Fibroblast of the aortic adventitia (primary cell): ENCODE measurements at places on chromosomes 1 and 21. TPM values are rescaled to one million over a fixed set of nuclear protein-coding genes. Genes with fewer than 3 reads are reported as not detected.

DNA sequence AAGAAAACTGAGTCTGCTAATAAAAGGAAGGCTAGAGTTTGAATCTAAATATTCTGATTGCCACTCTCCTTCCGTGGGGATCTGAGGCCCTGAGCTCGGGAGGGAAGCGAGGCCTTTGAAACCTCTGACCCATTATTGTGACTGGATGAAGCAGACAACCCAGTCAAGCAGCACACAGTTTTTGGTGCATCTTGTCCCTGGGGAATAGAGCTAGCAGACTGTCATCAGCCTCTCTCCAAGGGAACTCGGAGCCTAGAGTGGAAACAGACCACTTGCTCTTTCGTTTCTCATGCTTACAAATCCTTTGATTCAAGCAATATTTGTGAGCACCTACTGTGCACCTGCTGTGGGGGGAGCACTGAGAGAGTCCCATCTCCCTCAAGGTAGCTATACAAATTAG lies 133.2 kb upstream of the KLHDC7A start:
- no peak for DNase-seq

- no peak for DNase-seq
Observed at GRCh38 chr1:218467101-218468072, 122.3 kb downstream of the TGFB2 start.

DNA sequence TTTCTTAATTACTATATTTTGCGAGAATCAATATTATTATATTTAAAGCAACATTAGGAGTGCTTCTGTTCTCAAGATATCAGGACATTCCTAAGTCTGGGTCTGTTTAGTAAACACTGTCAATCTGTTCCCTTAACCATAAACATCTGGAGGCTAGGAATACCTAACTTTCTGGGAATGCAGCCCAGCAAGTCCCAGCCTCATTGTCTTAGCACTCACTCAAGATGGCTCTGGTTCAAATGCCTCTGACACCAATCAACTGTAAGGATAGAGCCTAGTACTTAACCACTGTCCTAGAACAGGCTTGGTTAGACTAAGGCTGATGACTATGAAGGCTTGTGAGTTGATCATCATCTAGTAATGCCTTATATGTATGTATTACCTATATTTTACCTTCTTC lies 61.5 kb downstream of the TNN start:
- peak; percentile 84 for DNase-seq

GRCh38 chr1:247530785-247531184 lies 5.5 kb downstream of the OR2C3 start:
- no peak for DNase-seq

GRCh38 chr21:44326716-44327602 lies 12.2 kb downstream of the CFAP410 start:
- DNase-seq, result no peak

DNA sequence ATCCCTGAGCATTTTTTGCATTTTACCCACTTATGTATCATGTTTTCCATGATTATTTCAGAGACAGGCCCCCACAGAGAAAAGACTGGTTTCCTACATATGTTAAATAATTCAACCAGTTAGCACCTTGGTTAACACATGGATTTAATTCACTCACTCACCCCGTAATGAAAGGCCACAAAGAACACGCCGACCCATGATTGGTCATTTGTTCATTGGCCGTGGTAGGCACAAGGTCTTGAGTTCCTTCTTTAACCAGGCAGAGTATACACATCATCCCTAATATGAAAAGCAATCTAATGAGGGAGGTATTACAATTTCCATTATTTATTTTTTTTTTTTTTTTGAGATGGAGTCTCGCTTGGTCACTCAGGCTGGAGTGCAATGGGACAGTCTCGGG lies 50.6 kb downstream of the RPS6KA1 start:
- no peak for DNase-seq

DNA sequence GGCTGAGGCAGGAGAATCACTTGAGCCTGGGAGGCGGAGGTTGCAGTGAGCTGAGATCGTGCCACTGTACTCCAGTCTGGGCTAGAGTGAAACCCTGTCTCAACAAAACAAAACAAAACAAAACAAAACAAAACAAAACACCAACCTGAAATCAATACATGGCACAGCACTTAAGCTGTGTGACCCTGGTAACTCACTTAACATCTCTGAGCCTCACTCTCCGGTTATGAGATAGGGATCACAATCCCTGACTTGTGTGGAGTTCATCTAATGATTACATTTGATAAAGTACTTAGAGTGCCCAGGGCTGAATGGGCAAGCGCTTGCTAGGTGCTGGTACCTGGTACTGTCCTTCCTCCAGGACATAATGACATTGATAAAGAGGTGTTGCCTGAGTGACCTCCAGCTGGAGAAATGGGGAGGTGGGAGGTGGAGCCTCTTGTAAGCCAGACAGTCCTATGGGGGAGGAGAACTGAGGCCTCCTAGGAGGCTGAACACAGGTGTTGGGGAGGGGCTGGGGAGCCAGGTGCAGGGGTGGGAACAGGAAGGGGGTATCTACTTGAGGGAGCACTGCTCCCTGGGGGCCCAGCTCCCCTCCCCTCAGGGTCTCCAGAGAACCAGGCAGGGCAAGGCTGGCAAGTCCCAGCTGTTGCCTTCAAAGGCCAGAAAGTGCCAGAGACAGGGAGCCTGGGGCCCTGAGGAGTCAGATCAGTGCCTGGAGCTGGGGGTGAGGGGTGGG lies 17.9 kb downstream of the FOXO6 start:
- no peak for DNase-seq

DNA sequence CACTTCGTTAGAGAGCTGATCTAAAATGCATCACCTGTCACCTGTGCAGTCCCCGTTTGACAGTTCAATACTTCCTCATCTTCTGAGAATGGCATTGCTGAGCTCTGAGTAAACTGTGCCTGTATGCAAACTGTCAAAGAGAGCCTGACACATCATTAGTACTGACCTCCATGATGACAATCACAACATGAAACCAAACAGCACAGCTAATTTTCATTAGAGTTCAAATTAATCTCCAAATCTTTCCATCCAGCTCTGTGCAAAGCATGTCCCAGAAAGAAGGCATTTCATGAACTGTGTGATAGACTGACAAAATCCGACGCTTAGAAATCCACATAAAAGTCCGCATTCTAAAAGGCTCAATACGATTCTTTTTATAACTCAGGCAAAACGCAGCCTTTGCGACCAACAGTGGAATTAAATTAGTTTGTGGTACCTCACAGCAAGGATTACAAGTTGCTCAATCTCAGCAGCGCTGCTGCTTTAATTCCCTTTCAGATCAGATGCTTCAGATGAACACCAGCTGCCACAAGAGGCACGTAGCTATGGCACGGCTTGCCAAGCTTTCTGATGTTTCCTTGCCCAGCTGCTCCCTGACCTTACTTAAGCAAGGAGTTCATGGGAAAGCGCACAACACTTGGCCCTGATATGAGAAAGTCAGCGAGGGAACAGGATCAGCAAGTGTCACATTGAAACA lies 765.5 kb upstream of the PRMT6 start:
- no peak for DNase-seq

- peak; percentile 30 for DNase-seq
Observed at GRCh38 chr1:92623187-92623778, 136.6 kb upstream of the GFI1 start.

- no peak for DNase-seq
Observed at GRCh38 chr1:24957016-24957807, 27.1 kb upstream of the RUNX3 start.

SH2D5 gene
- 1.6 and 3.2 TPM in 2 replicates for total RNA-seq

CELA2B gene
- total RNA-seq, result not detected in 2 replicates

DCDC2B gene
- total RNA-seq, result not detected in 2 replicates

UTS2 gene
- total RNA-seq, result not detected in 2 replicates
